Type B pancreatic cell (in vitro differentiated cells): ENCODE measurements at places on chromosomes 2 and 18. TPM values are rescaled to one million over a fixed set of nuclear protein-coding genes. Genes with fewer than 3 reads are reported as not detected.

DNA sequence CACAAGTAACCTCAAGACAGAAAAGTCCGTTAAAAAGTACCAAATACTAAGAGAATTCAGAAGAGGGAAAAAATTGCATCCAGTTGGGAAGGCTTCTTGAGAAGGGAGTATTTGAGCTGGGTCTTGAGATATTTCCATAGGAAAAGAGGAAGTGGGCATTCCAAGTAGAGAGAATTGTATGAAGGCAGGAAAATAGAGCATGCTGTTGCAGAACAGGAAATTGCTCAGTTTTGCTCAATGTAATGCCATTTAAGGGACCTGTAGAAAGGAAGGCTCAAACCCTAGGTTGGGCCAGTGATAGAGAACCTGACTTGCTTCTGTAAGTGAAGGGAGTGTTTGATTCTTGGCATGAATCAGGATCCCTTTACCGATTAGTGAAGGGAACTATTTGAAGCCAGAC lies 1.0 kb upstream of the ZC3H8 start:
- DNase-seq = no peak

GRCh38 chr18:42105394-42105793 lies 150.4 kb downstream of the PIK3C3 start:
- no peak for DNase-seq

FOXI3 gene
- 1.1 and 2.2 TPM in 2 replicates for total RNA-seq

COLEC12 gene
- total RNA-seq = 6.5 and 61.3 TPM in 2 replicates

ZAP70 gene
- total RNA-seq = 1.2 and 2.5 TPM in 2 replicates
